ENCODE measurements at places on chromosomes 2 and 18. TPM values are rescaled to one million over a fixed set of nuclear protein-coding genes. Genes with fewer than 3 reads are reported as not detected.

The B3GNT7 gene
- 1.3 TPM for total RNA-seq

The GCG gene
- total RNA-seq: not detected

The DPYSL5 gene
- total RNA-seq: 1.2 TPM

The ABCG8 gene
- not detected for total RNA-seq

The CNDP1 gene
- 0.16 TPM for total RNA-seq

The LAMA1 gene
- total RNA-seq: 2.9 TPM

Data from urinary bladder (tissue), 4 donors.